ENCODE measurements at places on chromosomes 6 and 20.
A peak's percentile ranks its signal among the peaks of the same experiment; 100 is the strongest.

DNA sequence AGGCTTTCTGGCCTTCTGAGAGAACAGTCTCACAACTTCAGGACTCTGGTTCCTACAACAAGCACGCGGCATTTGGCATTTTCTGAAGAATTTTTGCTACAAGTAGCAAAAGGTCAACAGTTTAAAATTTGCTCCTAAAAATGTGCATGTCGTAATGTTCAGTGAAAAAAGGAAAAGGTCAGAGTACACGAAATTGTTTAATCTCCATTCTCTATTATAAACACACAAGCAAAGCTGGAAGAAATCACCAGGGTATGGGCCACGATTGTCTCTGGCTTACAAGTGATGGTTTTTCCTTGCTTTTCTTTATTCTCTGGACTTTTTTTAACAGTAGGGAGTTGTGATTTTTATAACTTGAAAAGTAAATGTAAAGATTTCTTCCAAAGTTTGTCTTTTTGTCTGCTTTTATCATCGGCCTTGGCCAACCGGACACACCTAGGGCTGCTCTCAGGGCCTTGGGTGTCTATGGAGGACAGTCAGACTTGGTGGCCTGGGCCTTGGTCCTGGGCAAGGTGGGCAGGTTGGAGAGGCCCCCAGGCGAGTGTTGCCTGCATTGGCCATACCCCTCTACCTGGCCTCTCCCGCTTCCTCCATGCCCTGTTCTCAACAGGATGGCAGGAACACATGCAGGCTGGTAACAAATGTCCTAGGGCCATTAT is 32.4 kb downstream of the PLEKHG1 start:
- DNase-seq: no peak

GRCh38 chr6:148723484-148723883 is 23.3 kb upstream of the UST start:
- no peak for DNase-seq

GRCh38 chr6:28980852-28981430 is 24.2 kb downstream of the ZNF311 start:
- DNase-seq: peak; percentile 10

GRCh38 chr6:116376149-116376548 is 5.4 kb downstream of the DSE start:
- no peak for DNase-seq

DNA sequence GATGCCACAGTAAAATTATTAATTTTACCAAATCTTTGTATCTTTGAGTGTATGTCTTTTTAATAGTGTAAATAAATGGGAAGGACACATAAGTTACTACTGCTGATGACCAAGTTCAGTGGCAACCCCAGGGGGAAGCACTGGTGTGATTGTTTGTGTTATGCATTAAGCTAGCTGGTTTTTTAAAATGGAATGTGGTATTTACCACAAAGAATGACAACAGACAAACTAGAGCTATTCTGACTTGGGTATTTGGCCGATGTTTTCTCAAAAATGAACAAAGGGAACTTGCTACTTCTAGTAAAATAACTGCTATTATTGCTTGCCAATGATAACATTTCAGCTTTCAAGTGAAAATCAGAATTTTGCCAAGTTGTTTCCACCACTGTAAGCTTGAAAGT is 2.9 kb downstream of the FNDC1 start:
- DNase-seq: no peak

- DNase-seq: no peak
Measured at GRCh38 chr6:6730831-6731230, 142.3 kb downstream of the LY86 start.

- DNase-seq: no peak
Measured at GRCh38 chr6:76072562-76072961, at the start of gene IMPG1. Gene IMPG1, minus strand, starts transcription at chr6:76072662. Its CDS starts 174 bp downstream, at chr6:76072488.

GRCh38 chr20:24032400-24032898 is 43.9 kb upstream of the GGTLC1 start:
- DNase-seq: no peak

DNA sequence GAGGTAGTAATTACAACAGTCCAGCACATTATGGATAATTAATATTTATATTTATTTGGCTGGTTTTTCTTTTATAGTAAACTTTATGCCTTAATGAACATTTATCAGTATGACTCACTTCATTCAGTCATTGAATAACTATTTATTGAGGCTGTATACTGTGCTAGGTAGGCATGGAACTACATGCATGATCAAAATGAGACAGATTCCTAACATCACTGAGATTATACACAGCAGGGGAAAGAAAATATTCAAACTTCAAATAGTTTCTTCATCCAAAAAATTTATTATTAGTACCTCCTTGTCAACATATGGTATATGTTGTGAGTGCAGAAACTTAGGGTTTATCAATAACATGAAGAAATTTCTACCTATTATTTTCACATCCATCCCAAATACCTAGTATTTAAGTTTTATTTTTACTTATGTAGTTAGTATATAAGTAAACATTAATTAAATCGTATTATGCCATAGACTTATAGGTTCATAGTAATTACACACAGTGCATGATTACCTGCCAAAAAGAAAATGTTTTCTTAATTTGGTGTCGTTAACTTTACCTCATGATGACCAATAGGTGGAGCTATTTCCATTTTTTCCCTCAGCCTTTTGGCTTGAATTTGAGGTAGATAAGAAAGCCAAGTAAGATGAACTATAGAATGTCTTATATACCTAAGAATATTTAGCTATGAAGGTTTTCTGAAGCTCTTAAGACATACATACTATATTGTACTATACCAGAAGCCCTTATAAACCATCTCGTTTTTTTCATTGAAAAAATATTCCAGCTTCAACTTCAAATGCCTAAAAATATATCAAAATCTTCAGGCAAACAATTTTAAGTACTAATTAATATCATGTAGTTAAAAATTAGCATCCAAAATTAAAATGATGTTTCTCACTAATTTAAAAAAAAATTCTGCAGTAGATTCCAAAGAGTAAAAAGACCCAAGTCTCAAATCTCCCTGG is 12.5 kb upstream of the TMEM30A start:
- DNase-seq: peak; percentile 27

GRCh38 chr6:96786336-96786735 is 50.9 kb downstream of the GPR63 start:
- DNase-seq: no peak

DNA sequence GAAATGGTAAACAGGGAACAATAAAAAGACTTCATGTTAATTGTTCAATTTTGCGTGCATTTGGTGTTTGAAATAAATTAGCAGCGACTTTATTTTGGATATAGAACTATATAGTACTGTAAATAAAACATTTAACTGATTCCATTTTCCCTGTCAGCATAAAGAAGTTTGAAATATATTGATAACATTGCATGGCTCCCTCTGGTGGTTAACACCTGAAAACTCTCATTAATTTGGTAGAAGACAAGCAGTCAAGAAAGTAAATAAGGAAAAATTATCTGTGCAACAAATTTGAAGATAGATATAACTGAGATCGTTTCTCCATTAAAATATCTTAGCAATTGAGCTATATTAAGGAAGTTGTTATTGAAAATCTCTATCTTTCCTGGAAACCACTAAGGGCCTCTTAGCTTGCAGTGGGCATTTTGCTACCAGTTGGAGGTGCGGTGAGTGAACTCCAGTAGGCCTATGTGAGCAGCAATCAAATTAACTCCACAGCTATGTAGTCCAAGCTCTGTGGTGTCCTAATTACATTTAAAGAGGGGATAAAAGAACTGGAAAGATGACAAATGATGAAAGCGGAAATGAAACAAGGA is 435.7 kb upstream of the FKBP1C start:
- no peak for DNase-seq

DNA sequence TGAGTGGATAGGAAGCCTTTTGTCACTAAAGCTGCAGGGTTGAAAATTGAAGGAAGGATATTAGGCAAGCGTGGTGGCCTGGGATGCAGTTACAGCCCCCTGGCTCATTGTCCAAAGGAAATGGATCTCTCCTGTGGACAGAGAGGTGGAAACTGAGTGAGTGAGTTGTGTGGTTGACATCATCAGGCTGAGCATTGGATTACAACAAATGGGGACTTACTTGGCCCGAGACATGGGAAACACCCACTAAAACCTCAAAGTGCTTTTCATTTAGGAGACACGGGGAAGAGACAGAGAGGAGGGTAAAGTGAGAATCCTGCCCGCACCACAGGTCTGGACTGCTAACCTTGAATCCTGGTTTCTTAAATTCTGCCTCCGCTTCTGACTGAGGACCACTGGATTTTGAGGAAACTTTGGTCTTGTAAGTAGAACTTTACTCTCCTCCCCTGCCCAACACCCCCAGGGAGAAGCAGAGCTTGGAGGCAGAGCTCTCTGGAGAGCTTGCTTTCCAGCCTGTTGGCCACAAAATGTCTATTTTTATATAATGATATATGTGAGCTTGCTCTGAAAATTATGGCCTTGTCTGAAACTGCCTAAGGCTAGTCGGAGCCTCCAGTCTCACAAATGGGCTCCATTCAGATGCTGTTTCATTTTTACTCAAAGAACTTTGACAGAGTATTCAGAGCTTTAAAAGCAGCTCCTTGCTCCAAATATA is at the start of gene PKIG:
PKIG (plus strand) TSS at position 269 of the 715 bp plus-strand sequence. CDS start 31,978 bp downstream, outside the sequence.
- no peak for DNase-seq

GRCh38 chr6:55888917-55889316 is 13.5 kb upstream of the BMP5 start:
- DNase-seq: no peak

GRCh38 chr6:29107758-29108157 is at the start of gene OR2J3:
Gene OR2J3, plus strand, starts transcription at chr6:29108058. Its CDS starts 3,833 bp downstream, at chr6:29111891.
- DNase-seq: no peak

- no peak for DNase-seq
Measured at GRCh38 chr6:44132476-44132875, 5.1 kb downstream of the TMEM63B start.

- DNase-seq: no peak
Measured at GRCh38 chr6:35028781-35029769, 112.1 kb downstream of the TCP11 start.

DNA sequence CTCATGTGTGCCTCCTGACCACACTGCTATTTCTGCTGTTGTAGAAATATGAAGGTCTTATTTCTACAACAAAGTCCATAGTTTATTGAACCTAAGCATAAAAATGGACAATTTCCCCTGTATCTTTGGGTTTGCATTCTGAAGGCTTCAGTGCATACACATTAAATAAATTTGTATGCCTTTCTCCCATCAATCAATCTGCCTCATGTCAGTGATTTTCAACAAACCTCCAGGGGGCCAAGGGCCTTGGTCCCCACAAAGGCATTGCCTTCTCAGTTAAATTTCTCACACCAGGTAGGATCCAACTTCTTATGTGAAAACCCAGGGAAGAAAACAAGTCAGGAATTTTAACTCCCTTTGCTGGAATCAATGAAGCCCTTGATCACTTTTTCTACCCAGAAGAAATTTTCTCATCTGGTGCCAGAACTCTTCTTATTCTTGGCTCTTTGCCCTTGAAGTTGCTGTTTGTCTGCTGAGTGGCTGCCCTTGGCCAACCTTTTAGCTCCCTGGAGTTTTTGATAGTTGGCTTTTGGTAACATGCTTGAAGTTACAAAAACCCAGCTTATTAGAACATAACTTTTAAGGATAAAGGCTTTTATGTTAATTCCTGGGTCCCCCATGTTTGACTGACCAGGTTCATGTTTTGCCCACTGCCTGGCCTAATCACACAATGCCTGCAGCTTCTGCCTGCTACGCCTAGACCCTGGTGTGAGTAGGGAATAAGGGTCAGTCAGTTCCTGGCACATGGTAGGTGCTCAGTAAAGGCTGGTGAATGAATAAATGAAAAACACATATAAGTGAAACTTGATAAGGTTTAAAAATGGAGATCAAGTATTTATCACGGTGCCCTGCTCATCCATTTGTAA is 37.0 kb downstream of the SHLD1 start:
- no peak for DNase-seq

- DNase-seq: no peak
Measured at GRCh38 chr20:43590036-43590391, 723 bp upstream of the IFT52 start.

DNA sequence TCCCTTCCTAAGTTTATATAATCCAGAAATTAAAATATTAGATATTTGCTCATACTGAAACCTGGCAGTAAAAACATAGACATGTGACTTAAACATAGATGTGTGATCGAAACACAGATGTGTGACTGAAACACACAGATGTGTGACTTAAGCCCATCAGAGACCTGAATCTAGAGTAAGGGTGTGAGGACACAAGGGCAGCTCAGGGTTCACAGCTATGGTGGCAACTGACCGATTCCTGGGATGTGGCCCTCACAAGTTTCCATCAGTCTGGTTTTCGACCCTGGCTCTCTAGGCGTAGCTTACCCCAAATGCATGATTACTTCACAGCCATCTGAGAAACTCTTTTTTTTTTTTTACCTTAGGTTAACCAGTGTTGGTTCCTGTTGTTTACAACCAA is 137.0 kb downstream of the NRN1 start:
- no peak for DNase-seq

DNA sequence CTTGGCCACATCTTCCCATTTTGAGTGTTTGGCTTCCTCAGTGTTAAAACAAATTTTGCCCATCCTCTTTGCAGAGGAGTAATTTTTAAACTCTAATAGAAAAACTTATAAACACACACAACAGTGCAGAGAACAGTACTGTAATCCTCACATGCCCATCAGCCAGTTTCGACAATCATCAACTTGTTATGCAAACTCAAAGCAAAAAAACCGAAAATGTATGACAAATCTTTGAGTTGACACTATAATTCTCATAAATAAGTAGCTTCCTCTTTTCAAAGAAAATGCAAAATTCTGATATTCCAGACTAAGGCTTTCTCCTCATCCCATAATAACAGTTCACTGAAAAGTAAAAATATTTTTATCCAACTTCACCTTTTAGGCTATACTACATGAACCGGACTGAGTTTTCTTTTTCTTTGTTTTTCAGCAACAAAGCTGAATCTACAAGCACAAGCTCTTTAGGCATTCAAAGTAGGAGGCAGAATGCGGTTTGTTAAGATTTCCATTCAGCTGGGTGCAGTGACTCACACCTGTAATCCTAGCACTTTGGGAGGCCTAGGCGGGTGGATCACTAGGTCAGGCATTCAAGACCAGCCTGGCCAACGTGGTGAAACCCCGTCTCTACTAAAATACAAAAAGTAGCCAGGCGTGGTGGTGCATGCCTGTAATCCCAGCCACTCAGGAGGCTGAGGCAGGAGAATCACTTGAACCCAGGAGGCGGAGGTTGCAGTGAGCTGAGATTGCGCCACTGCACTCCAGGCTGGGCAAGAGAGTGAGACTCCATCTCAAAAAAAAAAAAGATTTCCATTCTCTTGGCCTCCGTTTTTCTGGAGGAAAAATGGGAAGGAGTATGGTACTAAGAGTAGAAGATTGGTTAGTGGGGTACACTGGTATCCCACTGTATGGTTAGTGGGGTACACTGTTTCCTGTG is 74.8 kb downstream of the GCNT2 start:
- DNase-seq: no peak

Measured in NCI-H1092 (cell line).